LNCaP clone FGC (cell line): ENCODE measurements at places on chromosomes 16 and 17.

GRCh38 chr16:6377956-6378355 is 954.7 kb upstream of the RBFOX1 start:
- DNase-seq = no peak

- DNase-seq = no peak
Measured at GRCh38 chr16:56872863-56873391, 7.9 kb downstream of the SLC12A3 start.

- DNase-seq = peak; percentile 62
Measured at GRCh38 chr17:19753051-19753509, 5.0 kb upstream of the ALDH3A1 start.

- DNase-seq = peak; percentile 23
Measured at GRCh38 chr16:87636050-87636684, 33.9 kb downstream of the JPH3 start.

DNA sequence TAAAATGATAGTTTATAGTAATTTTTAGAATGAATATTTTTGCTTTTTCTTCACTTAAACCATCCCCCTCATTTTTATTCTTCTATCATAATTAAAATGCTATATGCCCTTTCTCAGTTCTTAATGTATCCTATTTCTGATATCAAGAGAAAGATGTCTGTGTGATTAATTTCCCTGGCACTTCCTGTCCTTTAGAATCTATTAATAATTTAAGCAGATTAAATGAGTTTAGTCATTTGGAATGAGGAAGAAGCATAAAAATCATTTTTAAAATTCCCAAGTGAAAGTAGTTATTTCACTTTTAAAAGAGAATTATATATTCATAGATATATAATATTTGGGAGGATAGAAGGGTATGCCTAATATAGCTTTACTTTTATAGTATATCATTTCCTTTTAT is 27.8 kb upstream of the CDR2 start:
- DNase-seq = no peak

GRCh38 chr17:49616086-49616485 is 40.4 kb downstream of the NXPH3 start:
- DNase-seq = no peak
